ENCODE measurements at places on chromosomes 5 and 9.

DNA sequence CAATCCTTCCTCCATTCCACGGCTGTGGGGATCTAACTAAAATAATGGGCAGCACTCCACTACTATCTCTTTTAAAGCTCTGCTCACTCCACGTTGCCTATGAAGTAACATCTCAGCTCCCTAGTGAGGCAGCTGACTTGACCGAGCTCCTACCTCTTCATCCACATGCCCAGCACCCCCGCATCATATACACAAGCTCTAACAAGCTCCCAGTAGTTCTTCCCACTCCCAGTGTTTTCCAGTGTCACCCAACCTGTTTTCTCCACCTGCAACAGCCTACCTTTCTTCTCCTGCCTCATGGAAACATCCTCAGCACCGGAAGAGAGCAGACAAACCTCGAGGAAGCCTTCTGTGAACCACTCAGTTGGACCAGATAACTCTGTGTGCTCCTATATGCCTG is 50.5 kb downstream of the ELAVL2 start:
- no peak for DNase-seq

DNA sequence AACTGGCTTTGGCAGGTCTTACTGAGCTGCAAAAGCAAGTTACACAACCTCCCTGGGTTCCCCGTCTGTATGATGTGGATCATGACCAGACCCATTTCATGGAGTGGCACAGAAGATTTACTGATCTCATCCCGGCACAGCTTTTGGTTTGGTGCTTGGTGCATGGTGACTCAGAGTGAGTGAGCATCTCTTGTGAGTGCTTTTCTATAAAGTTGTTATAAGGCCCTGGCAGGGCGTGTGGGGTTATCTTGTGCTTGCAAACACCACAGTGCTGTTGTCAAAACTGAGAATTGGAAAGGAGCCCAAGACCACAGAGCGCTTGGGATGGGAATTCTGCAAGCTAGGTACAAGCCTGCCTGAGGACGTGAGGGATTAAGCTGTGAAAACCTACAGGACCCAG is 425.2 kb downstream of the GADD45G start:
- DNase-seq: no peak

GRCh38 chr9:69180670-69181069 is 6.6 kb downstream of the TJP2 start:
- no peak for DNase-seq

DNA sequence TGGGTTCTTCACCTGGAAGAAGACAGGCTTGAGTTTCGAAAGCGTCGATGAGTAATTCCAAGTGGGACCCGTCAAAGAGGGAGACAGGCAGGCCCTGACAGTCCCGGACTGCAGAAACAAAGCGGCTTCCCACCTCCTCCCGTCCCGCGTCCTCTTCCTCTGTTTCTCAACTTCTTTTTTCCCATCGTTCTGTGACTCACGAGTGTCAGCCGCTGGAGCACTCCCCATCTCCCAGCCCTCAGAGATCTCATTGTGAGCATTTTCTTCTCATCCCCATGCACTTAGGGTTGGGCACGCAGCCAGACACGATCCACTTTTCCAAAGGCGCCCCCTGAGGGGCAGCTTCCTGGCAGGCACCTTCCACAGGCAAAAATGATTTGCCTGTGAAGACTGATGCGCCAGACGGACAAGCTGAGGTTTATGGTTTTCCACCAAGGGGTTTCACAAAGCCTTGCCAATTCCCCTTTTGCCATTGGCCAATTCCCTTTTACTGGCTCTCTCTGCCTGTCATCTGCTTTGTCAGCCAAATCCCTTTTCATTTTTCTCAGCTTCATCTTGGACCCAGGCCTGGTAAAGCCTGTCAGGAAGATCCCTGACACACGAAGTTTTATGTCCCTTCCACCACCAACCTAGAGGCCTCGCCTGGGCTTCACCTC is 86.5 kb upstream of the ANKRD55 start:
- DNase-seq: no peak

DNA sequence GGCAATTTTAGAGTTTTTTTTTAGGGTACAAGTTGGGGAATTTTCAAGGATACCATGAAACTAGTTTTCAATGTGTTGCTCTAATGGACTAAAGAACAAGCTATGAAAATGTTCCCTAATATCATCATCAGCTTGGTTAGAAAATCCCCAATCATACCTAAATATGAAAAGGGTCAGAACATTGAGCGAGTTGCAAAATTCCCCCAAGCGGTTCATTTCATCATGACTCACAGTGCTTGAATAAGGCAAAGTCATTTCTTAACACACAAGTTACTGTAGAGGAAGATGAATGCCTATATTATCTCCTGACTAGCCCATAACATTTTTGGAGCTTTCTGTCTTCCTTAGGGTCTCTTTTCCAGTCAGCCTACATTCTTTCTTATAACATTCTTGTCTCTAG is 62.7 kb downstream of the ST8SIA4 start:
- no peak for DNase-seq

- DNase-seq: no peak
Observed at GRCh38 chr5:73437101-73437776, 11.3 kb downstream of the FOXD1 start.

Measured in stimulated activated CD8-positive, alpha-beta memory T cell treated with anti-CD3 and anti-CD28 coated beads, Interleukin-2, amount 100 ng/mL, for 1 hour (primary cell).